ENCODE measurements at places on chromosomes 4 and X.

- DNase-seq = peak; percentile 83
Measured at GRCh38 chr4:56301181-56301996, 85.9 kb downstream of the AASDH start.

DNA sequence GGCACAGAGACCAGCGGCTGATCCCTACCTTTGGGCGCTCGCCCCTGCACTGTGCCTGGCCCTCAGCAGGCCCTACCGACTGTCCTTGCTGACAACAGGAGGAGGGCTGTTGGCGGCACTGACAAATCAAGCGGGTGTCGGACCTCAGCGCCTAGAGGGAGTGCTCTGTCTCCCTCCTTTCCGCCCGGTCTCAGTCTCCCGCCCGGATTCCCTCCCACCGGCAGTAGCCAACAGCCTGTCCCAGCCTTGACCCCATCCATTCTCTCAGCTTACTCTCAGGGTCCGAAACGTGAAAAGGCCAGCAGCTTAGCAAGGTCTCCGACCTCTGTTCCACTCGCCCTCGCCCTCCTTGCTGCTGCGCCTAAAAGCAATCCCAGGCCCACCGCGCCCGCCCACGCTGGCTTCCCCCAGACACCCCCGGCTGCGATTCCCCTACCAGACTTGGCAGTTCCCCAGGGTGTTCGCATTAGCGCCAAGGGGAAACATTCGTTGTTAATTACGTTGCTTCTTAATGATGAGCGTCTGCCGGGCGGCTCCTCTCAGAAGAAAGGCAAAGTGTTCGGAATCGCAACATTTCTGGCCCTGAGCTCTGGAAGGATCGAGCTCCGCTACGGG, 96.2 kb downstream of the SOWAHB start:
- no peak for DNase-seq

DNA sequence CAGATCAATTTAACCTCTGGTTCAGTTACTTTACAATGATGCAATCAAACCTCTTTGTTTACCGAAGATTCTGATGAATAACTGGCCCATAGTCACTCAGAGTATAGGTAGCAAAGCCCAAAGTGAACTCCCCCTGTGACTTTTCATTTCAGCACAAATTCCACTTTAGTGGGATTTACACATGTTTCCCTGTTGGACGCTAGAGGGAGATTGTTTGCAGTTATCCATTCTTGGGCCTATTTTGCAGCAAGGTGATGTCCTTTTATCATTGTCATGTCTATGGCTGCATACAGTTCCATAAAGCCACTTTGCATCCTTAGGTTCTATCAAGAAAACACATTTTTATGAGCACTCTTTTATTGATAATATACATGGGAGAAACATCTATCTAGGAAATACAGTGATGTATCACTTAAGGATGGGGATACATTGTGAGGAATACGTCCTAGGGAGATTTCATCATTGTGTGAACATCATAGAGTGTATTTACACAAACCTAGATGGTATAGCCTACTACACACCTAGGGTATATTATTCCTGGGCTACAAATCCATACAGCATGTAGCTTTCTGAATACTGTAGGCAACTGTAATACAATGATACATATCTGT, 14.5 kb upstream of the DKK2 start:
- DNase-seq = no peak

DNA sequence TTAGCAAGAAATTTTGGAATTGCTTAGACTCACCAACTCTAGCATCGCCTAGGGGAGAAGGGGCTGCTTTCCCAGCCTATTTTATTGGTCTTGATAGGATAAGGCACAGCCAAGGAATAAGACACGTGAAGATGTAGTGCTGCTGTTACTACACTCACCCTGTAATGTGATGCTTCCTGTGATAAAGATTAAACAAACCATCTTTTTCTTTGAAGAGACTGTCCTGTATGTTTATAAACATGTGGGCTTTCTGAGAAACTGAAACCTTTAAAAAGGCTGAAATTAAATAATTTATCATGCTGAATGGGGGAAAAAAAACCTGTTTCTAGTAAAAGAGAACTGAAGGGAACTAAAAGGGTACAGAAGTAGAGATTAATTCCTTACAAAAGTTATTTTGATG, 13.2 kb downstream of the TAPT1 start:
- no peak for DNase-seq

- no peak for DNase-seq
Measured at GRCh38 chr4:112411781-112412550, 104.0 kb downstream of the NEUROG2 start.

GRCh38 chrX:38999967-39000745, 198.9 kb downstream of the MID1IP1 start:
- no peak for DNase-seq

DNA sequence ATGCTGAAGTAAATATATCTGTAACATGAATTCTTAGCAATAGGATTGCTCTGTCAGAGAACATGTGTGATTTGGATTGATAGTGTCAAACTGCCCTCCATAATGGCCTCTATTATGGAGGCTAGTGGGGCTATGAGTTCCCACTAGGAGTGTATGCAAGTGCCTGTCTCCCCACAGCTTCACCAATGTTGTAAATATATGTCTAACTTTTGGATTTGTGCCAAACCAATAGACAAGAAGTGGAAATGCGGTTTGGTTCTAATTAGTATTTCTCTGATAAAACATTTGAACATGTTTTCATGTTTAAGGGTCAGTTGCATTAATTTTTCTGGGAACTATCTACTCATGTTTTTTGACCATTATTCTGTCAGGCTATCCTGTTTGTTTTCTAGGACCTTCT, 28.1 kb downstream of the GPAT3 start:
- no peak for DNase-seq
